ENCODE measurements at places on chromosomes 16 and 17.

DNA sequence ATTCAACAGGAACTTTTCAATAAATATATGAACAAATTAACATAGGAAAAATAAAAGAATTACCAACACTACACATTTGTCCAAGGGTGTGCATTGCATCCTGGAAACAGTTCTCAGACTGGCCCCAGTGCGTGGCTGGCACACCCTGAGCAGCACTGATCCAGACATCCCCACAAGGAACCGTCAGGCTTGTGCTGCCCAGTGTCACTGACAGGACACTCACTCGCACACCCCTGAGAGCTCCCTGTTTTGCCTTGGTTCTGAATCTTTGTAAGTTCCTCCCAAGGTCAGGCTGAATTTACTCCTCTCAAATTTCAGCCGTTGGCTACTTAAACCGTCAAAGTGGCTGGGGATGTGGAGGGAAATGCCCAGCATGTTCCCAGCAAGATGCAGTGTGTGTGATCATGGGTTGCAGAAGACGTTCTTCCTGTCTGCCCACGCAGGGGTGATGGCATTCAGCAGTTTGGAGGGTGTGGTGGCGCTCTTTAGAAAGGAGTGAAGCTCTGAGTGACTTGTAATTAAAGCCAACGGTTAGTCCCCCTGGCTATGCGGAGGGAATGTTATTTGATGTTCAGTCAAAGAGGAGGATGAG is 1.7 kb downstream of the MT2A start:
- DNase-seq: peak; percentile 75

DNA sequence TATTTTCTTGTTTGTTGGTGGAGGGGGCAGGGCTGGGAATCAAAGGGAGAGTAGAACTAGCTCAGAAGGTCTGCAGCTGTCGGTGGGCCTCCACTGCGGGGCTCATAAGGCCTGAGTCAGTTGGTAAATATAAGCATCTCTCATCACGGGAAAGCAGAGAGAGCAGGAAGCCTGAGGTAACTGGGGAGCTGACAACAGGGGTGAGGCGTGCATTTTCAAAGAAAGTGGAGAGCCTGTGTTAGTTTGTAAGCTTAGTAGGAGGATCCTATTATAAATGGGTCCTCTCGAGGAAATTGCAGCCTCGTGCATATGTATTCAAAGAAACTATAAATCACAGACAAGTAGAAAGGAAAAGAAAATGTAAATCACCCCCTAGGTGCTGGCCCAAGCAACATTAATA is 221.0 kb upstream of the CDH13 start:
- no peak for DNase-seq

GRCh38 chr16:84737192-84738011 is 37.6 kb downstream of the USP10 start:
- DNase-seq: no peak

GRCh38 chr16:543301-544164 is 16.0 kb downstream of the CAPN15 start:
- DNase-seq: no peak

GRCh38 chr17:60390925-60391470 is 935 bp downstream of the USP32 start:
- DNase-seq: no peak

DNA sequence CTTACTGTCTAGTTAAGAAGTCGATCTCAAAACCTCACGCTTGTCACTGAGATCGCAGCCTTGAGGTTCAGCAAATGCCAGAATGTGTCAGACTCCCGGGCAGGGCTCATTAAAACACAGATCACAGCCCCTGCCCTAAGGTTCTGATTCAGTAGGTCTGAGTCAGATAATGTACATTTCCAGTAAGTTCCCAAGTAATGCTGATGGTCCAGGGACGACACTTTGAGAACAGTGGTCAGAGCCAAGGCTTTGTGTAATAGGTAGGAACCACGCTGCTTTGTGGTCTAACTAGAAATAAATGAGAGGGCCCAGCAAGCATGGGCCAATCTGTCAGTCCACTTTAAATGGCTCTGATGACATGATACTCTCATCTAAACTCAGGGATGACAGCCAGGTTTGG is 228.6 kb downstream of the ZFHX3 start:
- no peak for DNase-seq

GRCh38 chr17:66462010-66462409 is 159.6 kb downstream of the PRKCA start:
- DNase-seq: no peak

- DNase-seq: no peak
Measured at GRCh38 chr16:66390346-66391108, 24.0 kb downstream of the CDH5 start.

DNA sequence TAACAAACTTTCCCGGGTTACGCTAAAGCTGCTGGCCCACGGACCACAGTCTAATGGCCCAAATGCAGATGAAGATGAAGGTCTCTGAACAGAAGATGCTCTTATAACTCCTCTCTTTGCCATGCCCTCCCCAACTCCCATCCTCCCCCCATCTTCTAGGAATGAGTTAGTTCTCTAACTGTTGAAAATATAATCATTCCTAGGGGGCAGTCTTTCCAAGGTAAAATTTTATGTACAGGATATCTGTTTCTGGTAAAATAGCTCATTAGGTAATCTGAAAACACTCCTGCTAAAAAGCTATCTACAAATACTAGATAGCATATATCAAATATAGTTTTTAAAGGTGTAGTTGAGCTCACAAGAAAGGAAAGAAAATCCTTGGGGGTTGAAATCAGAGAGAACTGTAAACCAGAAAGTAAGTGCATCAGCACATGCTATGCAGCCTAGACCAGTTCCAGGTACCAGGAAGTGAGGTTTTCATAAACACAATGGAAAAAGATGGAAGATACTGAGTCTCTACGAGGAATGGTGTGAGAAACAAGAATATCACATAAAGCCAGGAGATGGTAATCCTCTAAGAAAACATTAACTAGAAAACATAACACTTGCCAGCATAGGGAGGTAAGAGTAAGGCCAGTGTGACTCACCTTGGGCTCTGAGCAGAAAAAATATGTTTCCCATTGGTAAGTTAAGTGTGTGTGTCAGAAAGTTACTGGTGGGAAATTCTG is 38.1 kb downstream of the CMC2 start:
- DNase-seq: no peak

DNA sequence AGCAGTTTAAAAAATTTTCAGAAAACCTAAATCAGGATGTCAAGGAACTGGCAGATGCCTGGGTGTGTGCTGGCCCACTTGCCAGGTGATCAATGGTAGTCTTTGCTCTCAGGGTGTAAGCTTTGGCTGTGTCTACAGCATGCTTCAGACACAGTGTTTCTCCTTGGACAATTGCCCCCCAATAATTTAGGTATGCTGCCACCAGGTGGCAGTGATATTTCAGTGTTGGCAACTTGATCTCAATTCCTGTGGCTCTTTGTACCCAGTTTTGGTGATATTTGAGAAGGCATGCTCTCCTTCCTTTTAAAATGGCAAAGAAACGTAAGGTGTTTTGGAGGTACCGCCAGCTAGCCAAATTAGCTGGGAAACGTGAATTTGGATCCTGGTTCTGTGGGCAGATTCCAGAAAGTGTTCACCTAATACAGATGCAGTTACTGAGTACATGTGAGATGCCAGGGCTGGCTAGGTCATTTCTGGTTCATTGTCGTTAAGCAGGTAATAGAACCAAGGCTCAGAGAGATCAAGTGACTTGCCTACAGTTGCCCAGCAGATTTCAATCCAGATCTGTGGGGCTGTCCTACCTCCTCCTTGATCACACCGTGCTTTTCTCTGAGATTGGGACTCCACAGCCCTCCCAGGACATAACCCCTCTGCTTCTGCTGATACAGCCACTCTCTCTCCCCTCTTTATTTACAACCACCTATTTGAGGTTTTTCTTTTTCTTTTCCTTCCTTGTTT is 155.6 kb upstream of the PLCG2 start:
- peak; percentile 27 for DNase-seq

GRCh38 chr16:21075252-21075651 is 75.4 kb downstream of the DNAH3 start:
- DNase-seq: no peak

- no peak for DNase-seq
Measured at GRCh38 chr17:49456183-49456965, 38.7 kb upstream of the NGFR start.

DNA sequence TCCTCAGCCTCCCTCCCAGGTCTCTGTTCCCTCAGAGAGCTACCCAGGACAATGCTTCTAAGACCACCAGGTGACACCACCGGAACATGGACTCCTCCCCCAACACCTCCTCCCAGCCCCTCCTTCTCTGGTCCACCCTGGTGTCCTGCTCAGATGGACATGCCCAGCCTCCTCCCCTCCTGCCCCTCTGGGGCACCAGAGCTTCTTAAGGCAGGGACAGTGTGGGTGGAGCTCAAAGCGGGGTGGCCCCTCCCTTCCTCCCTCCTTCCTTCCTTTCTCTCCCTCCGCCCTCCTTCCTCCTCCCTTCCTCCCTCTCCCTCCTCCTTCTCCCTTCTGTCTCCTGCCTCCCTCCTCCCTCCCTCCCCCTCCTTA is 22.7 kb downstream of the TRPV3 start:
- DNase-seq: no peak

- no peak for DNase-seq
Measured at GRCh38 chr17:77579682-77580081, 378.8 kb upstream of the TNRC6C start.

DNA sequence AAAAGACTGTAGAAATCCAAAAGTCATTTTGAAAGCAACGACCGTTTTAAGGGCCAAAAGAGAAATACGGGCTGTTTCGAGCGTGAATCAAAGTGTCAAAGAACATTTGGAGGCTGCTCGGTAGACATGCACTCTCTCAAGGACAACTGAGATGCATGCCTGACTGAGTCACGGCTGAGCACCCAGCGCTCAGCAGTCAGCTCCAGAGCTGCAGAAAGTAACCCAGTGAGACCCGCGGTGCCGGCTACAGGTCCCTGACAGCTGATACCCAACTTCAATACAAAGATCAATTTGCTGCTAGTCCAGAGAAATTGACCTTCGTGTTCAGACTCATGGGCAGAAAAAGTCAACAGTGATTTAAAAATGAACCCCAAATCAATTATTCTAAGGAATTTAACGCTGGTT is 214.9 kb downstream of the STX8 start:
- DNase-seq: no peak

DNA sequence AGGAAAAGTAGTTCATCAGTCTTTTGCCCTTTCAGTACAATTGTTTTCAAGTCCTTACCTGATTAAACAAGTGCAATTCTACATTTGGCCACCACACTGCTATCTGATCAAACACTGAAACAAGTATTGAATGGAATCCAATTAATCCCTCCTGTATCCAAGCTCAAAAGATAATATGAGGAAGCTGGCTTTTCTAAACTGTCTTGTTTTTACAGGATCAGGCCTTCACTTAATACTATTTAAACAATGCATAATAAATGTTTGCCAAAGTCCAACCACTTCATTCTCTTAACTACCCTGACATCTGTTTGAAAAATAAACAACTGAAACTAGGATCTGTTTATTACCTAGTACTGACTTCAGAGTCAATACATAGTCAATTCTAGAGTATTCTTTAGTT is 131.6 kb downstream of the MRTFB start:
- DNase-seq: no peak

GRCh38 chr17:5789528-5789927 is 205.2 kb upstream of the NLRP1 start:
- no peak for DNase-seq

GRCh38 chr17:80864751-80865150 is 126.9 kb upstream of the CHMP6 start:
- DNase-seq: no peak

DNA sequence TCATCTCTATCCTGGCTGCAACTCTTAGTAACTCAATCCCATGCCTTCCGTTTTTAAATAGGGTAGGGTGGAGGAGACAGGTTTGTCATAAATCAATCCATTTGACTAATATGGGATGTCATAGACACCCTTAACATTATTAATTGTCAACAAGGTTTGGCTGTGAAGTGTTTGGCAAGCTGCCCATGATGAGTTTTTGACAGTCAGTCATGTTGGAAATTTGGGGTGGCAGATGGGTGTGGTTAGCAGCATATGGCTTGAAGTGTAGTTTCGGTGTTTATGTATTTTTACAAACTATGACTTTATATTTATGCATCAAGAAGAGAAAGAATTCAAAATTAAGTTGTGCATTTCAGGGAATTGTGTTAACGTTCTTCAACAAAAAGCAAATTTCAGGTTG is 221.8 kb upstream of the CDH5 start:
- DNase-seq: no peak

- DNase-seq: no peak
Measured at GRCh38 chr17:78175643-78175981, 7.2 kb downstream of the SYNGR2 start.

DNA sequence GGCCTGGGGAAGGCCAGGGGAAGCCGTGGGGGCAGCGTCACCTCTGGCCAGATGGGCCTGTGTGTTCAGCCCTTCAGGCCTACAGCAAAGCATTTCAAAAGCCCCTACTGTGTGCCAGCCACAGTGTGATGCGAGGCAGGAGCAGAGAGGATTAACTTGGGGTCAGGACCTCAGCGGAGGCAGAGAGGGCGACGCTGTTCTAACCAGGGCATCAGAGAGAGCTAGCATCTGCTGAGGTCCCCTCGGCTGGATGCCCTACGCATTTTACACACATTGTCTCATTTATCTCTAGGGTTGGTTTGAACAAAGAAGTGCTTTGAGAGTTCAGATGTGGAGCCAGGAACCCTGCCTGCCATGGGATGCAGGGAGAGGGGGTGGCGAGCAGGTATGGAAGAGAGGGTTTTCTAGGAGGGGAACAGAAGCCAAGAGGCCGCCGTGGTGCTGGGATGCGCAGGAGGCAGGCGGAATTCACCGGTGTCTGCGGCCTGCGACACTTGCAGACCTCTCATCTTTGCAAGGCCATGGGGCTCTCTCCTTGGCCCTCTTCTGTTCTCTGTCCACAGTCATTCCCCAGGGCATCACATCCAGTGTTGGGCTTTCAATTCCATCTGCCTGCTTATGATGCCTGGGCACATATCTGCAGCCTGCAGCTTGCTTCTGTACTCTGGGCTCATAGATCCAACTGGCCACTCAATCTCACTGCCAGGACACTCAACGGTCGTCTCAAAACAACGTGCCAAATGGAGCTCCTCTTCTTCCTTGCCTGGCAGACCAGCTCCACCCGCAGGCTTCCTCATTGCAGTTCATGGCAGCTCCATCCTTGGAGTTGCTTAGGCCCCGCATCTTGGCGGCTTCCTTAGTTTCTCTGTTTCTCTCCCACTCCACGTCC is 8.1 kb upstream of the NKD1 start:
- no peak for DNase-seq

All from activated T-cell treated with anti-CD3 and anti-CD28 coated beads for 48 hours (primary cell).